ENCODE measurements at places on chromosomes 1 and 21. TPM values are rescaled to one million over a fixed set of nuclear protein-coding genes. Genes with fewer than 3 reads are reported as not detected.
A peak's percentile ranks its signal among the peaks of the same experiment; 100 is the strongest.

DNA sequence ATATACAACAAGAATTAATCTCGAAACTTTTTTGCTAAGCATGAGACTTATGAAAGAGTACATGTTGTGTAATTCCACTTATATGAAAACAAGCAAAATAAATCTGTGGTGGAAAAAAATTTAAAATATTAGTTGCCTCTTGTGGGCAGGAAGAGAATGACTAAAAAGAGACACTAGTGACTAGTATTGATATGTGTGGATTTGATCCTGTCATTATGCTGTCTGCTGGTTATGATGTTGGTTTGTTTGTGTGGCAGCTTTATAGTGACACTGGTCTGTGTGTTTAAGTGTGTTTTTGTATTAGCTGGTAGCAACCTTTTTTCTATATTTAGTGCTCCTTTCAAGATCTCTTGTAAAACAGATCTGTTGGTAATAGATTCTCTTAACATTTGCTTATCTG lies 267.8 kb upstream of the NRIP1 start:
- no peaks in the 10 kb centered on the region for H3K4me1 ChIP-seq
- no peaks in the 10 kb centered on the region for H3K27me3 ChIP-seq
- no peak overlapping the region for H3K4me3 ChIP-seq
- no peak for DNase-seq
- no peak overlapping the region for H3K27ac ChIP-seq

GRCh38 chr1:39238476-39238875 lies 34.0 kb downstream of the MACF1 start:
- peaks cover 50% of the 10 kb centered on the region for H3K36me3 ChIP-seq
- DNase-seq: no peak
- H3K27me3 ChIP-seq: no peaks in the 10 kb centered on the region

DNA sequence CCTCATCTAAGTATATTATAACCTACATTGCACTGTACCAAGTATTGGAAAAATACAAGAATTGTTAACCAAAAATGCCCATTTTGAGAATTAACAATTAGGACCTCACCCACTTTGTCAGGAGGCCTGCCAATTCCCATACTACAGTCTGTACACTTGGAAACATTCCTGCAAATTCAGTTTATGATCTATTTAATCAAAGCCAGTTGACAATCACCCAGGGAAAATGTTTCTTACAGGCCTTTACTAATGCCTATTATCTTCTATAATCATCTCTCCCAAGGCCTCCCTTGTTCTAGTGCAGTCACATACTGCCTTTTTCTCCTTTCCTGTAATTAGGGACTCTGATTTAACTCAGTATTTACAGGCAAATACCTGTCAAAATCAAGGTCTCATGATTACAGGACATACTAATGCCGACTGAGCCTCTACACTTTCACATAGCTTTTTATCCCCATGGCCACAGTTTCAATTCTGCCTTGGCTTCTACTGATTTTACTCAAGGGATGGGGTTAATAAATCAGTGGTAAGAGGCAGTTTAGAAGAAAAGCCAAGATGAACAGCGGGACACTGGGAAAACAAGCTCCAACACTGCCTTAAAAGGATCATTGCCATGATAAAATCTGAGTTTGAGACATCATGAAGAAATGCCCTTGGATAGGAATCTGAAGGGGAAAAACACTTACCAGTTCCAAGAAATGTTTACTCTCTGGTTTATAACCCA lies 338.7 kb downstream of the VAV3 start:
- H3K36me3 ChIP-seq: no peaks in the 10 kb centered on the region
- DNase-seq: no peak
- H3K27me3 ChIP-seq: no peaks in the 10 kb centered on the region
- H3K4me1 ChIP-seq: no peaks in the 10 kb centered on the region

- no peaks in the 10 kb centered on the region for H3K36me3 ChIP-seq
- no peaks in the 10 kb centered on the region for H3K27me3 ChIP-seq
- H3K4me1 ChIP-seq: no peaks in the 10 kb centered on the region
- no peak overlapping the region for H3K27ac ChIP-seq
These were observed 169.8 kb downstream of the CYYR1 start for GRCh38 chr21:26403321-26403720.

- peak overlapping the region; percentile 97 for H3K4me3 ChIP-seq
- no peaks in the 10 kb centered on the region for H3K36me3 ChIP-seq
- DNase-seq: peak; percentile 98
- H3K4me1 ChIP-seq: peaks cover 50% of the 10 kb centered on the region
- peak overlapping the region; percentile 86 for H3K27ac ChIP-seq
- no peaks in the 10 kb centered on the region for H3K27me3 ChIP-seq
These were observed 444 bp upstream of the HDGF start for GRCh38 chr1:156751757-156752481.

DNA sequence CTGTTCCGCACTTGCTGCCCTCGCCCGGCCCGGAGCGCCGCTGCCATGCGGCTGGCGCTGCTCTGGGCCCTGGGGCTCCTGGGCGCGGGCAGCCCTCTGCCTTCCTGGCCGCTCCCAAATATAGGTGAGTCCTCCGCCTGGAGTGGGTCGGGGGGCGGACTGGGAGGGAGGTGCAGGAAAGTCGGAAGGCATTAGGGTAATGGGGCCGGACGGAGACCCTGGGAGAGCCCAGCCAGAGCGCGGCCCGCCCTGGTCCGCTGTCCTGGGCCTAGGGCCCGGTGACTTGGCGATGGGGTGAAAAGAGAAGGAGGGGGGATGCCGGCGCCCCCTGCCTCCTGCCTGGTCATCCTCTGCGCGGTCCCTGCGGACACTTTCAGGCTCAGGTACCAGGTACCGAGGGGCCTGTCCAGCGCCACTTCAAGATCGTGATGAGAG lies 243 bp downstream of the ADAM15 start:
- no peaks in the 10 kb centered on the region for H3K27me3 ChIP-seq
- H3K36me3 ChIP-seq: peaks cover 8% of the 10 kb centered on the region
- peaks cover 33% of the 10 kb centered on the region for H3K4me1 ChIP-seq
- no peak for DNase-seq

- peaks cover 28% of the 10 kb centered on the region for H3K4me1 ChIP-seq
- H3K4me3 ChIP-seq: peak within 1 kb of the TSS; percentile 82
- no peak for DNase-seq
These were observed at the start of gene SLC37A1 for GRCh38 chr21:42513151-42513984. Gene SLC37A1 (plus strand): TSS chr21:42513852. CDS start chr21:42518455, 4,603 bp downstream.

DNA sequence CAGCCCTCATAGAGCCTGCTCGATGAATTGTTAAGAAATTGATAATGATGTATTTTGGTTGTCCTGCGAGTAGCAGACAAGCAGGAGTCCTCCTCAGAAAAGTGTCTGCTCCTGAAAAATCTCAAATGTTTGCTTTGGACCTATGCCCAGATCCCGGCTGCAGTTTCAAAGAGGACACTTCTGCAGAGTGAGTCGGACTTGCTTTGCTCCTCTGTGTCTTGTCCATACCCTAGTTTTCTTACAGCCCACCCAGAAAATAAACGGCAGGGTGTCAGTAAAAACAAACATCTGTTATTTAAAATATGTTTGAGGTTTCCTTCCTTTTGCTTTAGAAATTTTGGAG lies 2.8 kb downstream of the S100A10 start:
- H3K4me1 ChIP-seq: peaks cover 58% of the 10 kb centered on the region
- peaks cover 8% of the 10 kb centered on the region for H3K36me3 ChIP-seq
- no peak overlapping the region for H3K27ac ChIP-seq
- H3K4me3 ChIP-seq: no peak overlapping the region

DNA sequence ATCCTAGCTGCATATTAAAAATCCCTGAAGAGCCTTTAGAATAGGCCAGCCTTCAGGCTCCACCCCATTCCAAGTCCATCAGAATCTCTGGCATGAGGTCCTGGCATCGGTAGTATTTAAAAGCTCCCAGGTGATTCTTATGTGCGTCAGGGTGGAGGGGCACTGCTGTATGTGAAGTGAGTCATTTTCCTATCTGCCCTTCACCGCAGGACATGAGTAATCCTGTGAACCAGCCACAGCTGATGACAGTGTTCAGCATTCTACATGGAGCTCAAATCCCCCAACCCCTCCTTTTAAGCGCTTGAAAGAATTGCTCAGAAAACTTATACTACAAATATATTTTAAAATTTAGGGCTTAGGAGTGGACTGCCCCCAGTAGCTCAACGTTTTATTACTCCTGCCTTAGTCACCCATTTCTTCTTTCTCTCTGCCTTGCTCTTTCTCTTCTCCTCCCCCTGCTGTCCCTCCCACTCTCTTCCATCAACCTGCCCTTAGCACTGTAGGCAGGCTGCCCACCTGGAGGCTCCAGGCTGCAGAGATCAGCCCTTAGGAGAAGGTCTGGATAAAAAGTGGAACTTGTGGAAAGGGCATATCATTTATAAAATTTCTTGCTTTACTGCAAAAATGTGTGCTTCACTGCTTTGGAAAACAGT lies 73.8 kb upstream of the ZNF281 start:
- H3K36me3 ChIP-seq: no peaks in the 10 kb centered on the region
- H3K27ac ChIP-seq: no peak overlapping the region
- peaks cover 10% of the 10 kb centered on the region for H3K4me1 ChIP-seq
- H3K4me3 ChIP-seq: no peak overlapping the region
- H3K27me3 ChIP-seq: no peaks in the 10 kb centered on the region

GRCh38 chr21:23003951-23004350 lies 2005.7 kb downstream of the NCAM2 start:
- no peak for DNase-seq
- no peaks in the 10 kb centered on the region for H3K36me3 ChIP-seq
- H3K27ac ChIP-seq: no peak overlapping the region

The CFHR2 gene
- total RNA-seq: not detected

The MAP3K7CL gene
- total RNA-seq: 4.6 TPM

The DIO1 gene
- not detected for total RNA-seq

The CD1B gene
- not detected for total RNA-seq

The ACTL8 gene
- total RNA-seq: not detected

The DRAXIN gene
- 0.05 TPM for total RNA-seq

The TRPM2 gene
- 2.9 TPM for total RNA-seq

The CLCA4 gene
- not detected for total RNA-seq

Data from CD4-positive, alpha-beta T cell (primary cell).